Thoracic aorta (tissue), 2 donors: ENCODE measurements at places on chromosomes 12 and 14. TPM values are rescaled to one million over a fixed set of nuclear protein-coding genes. Genes with fewer than 3 reads are reported as not detected.

DNA sequence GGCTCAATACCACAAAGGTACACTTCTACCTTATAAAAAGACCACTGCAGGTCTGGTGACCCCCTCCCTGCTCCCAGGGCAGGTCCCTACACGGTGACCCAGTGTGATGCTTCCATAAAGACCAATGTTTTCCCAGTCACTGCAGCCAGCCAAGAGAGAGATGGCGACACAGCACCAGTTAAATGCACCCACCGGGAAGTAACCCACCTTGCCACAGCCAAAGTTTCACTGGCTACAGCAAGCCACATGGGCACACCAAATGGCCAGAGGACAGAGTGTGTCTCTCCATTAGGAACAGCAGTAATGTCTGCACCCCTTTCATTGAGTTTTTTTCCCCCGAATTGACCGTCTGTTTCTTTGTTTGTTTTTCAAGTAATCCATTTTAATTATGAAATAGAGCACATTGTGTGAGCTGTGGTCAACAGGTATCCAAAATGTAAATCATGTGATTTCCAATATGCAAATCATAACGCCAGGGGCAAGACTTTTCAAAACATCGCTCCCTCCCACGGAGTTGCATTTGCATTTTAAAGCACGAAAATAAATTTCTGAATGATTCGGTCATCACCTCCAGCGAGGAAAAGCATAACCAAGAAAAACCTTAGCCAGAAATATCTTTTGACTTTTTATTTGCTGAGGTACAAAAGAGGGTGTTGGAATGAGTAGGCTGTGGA, 48.9 kb upstream of the EML1 start:
- DNase-seq: no peak
- H3K27ac ChIP-seq: peak overlapping the region; percentile 70
- no peak overlapping the region for H3K4me3 ChIP-seq
- H3K36me3 ChIP-seq: no peaks in the 10 kb centered on the region
- H3K4me1 ChIP-seq: peaks cover 20% of the 10 kb centered on the region

GRCh38 chr12:25787701-25788100, 170.8 kb upstream of the RASSF8 start:
- no peak overlapping the region for H3K27ac ChIP-seq
- no peaks in the 10 kb centered on the region for H3K27me3 ChIP-seq
- H3K4me3 ChIP-seq: no peak overlapping the region
- peaks cover 20% of the 10 kb centered on the region for H3K4me1 ChIP-seq

DNA sequence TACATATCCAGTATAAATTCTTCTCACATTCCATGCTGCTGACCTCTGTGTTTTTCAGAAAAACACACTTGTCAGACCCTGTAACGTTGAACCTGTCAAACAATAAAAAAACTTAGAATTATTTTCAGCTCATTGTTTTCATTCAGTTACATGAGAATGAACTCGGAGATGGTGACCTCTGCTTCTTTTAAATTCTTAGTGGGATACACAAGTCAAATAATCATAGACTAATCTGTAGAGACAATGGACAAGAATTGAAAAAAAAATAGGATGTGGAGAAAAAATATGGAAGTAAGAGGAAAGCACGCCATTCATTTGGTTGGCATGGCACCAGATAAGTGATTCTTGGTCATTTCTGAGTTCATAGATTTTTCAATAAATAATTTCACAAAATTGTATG, 7.2 kb downstream of the CD69 start:
- no peak overlapping the region for H3K4me3 ChIP-seq
- H3K4me1 ChIP-seq: peaks cover 3% of the 10 kb centered on the region
- DNase-seq: no peak
- no peak overlapping the region for H3K27ac ChIP-seq

- H3K4me3 ChIP-seq: no peak overlapping the region
- H3K36me3 ChIP-seq: no peaks in the 10 kb centered on the region
- no peak overlapping the region for H3K27ac ChIP-seq
- H3K4me1 ChIP-seq: no peaks in the 10 kb centered on the region
- H3K27me3 ChIP-seq: no peaks in the 10 kb centered on the region
- no peak for DNase-seq
Observed at GRCh38 chr14:92756446-92756845, 8.0 kb upstream of the LGMN start.

DNA sequence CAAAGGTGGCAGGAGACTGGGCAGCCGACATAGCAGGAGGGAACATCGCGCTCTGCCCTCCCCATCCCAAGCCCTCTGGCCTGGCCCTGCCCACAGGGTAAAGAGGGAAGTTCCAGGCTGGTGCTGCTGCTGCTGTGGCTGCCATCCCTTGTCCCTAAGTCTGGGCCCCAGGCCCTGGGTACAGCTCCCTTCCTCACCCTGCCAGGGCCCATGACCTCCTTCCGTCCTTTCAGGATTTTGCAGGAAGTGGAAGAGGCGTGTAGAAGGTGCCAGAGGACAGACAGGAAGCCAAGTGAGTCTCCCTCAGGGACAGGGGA, 14.7 kb upstream of the NCOR2 start:
- DNase-seq: no peak
- H3K27me3 ChIP-seq: no peaks in the 10 kb centered on the region
- no peak overlapping the region for H3K27ac ChIP-seq
- no peaks in the 10 kb centered on the region for H3K36me3 ChIP-seq
- H3K4me1 ChIP-seq: peaks cover 8% of the 10 kb centered on the region
- no peak overlapping the region for H3K4me3 ChIP-seq

The METAP2 gene
- 87.6 TPM for total RNA-seq
